ENCODE measurements at places on chromosomes 12 and 14.

GRCh38 chr14:104323551-104324175 lies 185.3 kb downstream of the KIF26A start:
- DNase-seq: no peak

- no peak for DNase-seq
These were observed 133.8 kb downstream of the TTC6 start for GRCh38 chr14:37729218-37729617.

GRCh38 chr14:105430042-105430441 lies 10.4 kb downstream of the MTA1 start:
- DNase-seq: no peak

DNA sequence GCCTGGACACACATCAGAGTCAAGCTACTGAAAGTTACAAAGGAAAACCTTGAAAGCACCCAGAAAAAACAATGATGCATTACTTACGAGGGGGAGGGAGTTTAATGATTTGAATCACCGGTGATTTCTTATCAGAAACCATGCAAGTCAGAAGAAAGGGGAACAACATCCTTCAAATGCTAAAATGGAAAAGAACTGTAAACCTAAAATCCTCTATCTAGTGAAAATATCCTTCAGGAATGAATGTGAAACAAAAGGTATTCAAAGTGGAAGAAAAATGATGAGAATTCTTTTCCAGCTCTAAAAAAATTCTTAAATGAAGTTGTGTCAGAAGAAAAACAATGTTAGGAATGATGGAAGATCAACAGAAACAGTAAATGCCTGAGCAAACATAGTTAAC lies 16.8 kb downstream of the SCAF11 start:
- no peak for DNase-seq

GRCh38 chr12:82583756-82584155 lies 103.0 kb upstream of the TMTC2 start:
- DNase-seq: no peak

GRCh38 chr14:104806625-104807465 lies 5.9 kb downstream of the ZBTB42 start:
- no peak for DNase-seq

DNA sequence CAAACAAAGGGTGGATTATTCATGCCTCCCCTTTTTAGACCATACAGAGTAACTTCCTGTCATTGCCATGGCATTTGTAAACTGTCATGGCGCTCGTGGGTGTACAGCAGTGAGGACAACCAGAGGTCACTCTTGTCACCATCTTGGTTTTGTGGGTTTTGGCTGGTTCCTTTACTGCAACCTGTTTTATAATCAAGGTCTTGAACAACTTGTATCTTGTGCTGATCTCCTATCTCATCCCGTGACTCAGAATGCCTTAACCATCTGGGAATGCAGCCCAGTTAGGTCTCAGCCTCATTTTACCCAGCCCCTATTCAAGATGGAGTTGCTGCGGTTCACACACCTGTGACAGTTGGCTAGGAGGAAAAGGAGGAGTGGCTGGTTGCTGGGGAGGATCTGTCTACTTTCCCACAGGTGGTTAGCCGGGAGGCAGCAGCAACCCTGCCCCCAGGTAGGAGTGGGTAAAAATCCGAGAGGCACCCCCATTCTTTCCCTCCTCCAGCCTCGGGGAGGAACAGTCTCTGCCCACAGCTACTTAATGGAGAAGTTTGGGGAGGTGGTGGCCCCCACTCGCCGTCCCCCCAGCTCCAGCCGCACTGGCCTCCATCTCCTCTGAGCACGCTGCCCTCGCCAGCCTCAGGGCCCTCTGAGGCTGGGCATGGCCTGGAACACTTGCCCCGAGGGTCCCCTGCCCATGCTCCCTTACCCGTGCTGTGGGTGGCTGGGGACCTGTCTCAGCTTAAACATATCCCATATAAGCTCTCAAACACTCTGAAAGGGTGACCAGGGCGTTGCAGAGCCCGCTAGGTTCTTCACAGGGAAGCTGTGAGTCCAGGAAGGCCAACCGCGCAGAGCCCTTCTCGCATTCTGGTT lies 41.7 kb downstream of the SMIM41 start:
- no peak for DNase-seq

GRCh38 chr14:53147208-53147607 lies 5.9 kb downstream of the DDHD1 start:
- no peak for DNase-seq

GRCh38 chr12:66901138-66901932 lies 222.5 kb upstream of the GRIP1 start:
- DNase-seq: no peak

- no peak for DNase-seq
These were observed 57.7 kb upstream of the CSRP2 start for GRCh38 chr12:76936275-76937193.

DNA sequence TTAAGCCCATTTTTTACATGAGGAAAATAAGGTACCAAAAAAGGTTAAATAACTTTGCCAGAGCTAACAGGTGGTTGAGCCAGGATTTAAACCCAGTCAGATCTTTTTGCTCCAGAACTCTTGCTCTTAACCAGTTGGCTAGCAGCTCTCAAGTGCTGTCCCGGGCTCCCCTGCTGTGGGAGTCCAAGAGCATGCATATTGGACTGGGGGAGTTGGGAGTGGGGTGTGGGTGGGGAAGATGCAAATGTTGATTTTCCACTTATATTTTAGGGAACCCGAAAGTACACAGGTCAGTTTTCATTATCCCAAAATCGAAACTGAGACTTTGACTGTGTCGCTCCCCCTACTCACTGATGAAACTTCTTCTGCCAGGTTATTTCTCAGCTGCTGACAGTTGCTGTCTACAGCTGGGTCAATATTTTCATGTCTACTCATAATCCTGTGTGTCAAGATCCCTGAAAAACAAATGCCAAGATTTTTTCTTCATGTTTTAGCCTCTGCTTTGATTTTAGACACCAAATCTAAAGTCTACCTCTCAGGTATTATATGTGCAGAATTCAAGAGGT lies 172.3 kb upstream of the TMPO start:
- no peak for DNase-seq

DNA sequence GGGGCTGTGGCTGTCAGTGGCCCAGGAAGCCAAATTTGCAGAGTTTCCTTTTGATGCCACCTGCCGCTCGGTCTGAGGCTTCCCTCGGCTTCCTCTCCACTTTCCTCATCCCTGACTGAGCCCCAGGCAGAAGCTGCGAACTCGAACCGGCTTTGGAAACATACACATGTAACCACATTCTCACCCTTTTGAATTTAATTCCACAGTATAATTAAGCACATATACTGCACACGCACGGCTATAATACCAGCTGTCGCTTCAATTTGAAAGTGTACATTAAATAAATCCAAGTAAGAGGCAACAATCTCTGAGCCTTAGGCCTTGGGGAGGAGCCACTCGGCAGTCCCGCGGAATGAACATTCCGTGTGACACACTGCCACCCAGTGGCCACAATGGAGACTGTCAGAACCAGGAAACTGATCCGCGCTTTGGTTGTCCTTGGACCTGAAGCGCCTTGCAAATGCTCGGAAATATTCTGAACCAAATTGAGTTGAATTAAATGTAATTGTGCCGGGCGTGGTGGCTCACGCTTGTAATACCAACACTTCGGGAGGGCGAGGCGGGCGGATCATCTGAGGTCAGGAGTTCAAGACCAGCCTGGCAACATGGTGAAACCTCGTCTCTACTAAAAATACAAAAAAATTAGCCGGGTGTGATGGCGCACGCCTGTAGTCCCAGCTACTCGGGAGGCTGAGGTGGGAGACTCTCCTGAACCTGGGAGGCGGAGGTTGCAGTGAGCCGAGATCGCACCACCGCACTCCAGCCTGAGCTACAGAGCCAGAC lies 117.9 kb upstream of the TMPO start:
- peak; percentile 49 for DNase-seq

GRCh38 chr12:114431902-114432301 lies 26.0 kb upstream of the TBX5 start:
- no peak for DNase-seq

DNA sequence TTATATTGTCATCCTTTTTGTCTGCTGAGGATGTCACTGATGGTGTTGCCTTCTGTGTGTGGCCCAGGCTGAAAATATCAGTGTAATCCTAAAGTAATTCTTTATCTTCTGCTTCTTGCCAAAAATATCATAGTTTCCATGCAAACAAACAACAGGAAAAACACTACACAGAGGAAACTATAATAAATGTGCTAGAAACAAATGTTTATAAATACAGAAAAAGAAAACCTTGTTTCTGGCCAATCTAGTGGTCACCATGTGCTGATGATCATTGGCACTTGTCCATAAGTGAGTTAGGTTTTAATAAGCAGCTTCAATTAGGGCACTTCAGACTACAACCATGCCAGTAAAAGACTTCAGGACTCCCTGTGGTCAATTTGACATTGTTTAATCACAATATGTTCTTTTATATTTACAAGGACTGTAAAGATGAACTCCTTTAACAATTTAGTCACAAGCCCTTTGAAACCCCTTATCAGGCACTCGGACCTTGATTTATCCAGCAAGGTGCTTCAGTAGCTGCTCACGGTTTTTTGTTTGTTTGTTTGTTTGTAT lies 124.8 kb downstream of the TMTC3 start:
- no peak for DNase-seq

DNA sequence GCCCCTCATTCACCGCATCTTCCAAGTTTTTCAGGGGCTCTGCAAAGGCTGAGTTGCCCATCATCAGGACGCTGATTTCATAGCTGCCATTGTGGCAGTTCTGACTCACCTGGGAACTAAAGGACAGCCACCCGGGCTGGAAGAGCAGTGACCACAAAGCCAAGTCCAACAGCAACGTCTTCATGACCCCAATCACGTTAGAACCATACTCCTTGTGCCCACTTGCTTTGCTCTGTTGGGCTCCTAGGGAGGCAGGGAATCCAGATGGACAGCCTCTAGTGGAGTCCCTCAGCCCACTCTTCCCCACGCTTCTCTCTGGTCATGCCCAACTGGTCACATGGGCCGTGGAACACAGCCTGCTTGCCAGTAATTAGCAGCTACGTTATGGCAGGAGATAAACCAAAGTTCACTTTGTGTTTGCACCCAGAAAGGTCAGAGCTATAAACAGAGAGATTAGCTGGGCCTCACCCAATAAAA lies at the start of gene GUCY2C:
GUCY2C (minus strand) TSS at position 335 of the 477 bp plus-strand sequence; CDS start at position 184, 151 bp downstream.
- DNase-seq: no peak

DNA sequence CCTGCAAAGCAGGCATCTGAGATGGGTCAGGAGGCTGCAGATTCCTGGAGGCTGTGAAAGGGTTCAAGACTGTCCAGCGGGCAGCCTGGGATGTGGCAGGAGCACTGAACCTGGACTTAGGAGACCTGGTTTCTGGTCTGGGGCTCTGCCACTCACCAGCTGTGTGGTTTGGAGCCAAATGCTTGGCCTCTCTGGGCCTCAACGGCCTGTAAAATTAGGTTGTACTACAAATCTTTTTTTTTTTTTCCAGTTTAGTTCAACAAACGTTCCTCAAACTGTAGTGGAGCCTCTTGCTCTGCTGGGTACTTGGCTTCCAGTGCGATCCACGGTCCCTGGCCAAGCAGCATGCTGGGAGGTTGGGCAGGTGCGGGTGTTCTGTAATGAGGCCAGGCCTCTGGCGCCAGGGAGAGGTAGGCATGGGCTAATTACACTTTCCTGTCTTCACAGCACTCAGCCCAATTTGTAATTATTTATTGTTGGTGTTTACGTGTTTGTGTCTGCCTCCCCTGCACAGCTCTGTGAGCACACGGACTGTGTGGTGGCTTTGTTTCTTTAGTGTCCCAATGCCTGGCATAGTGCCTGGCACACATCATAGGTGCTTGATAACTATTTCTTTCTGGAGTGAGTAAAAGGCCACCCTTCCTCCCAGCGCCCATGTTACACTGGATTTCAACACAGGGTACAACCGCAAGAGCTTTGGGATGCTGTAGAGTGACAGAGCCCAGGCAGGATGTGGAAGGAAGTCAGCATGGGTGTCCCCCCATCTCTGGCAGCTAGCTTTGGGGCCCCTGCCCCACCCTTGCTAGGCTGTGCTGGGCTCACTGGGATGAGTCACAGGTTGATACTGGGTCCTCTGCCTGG lies 5.8 kb upstream of the KRT80 start:
- DNase-seq: no peak

GRCh38 chr14:100739306-100739705 lies 12.6 kb downstream of the DLK1 start:
- DNase-seq: no peak

GRCh38 chr14:45201905-45202304 lies 51.1 kb downstream of the MIS18BP1 start:
- DNase-seq: no peak

GRCh38 chr12:94560431-94561221 lies 89.7 kb downstream of the TMCC3 start:
- DNase-seq: no peak

GRCh38 chr12:113565368-113565767 lies 93.7 kb upstream of the LHX5 start:
- DNase-seq: no peak

DNA sequence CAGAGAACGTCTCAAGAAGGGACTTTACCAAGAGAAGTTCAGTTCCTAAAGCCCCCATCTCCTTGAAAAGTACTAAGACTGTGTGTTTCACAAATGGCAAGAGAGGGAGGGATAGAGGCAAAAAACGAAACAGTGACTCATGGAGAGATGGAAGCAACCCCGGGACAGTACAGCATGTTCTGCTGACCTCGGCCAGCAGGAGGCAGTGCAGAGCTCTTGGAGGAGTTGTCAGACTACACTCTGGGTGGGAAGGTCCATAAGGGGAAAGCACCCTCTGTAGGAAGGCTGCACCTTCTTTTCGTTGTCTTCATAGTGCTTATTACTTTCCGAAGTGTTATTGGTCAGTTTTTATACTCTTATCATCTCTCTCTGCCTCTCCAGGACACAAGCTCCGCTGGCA lies 525.2 kb upstream of the CCDC196 start:
- peak; percentile 63 for DNase-seq

DNA sequence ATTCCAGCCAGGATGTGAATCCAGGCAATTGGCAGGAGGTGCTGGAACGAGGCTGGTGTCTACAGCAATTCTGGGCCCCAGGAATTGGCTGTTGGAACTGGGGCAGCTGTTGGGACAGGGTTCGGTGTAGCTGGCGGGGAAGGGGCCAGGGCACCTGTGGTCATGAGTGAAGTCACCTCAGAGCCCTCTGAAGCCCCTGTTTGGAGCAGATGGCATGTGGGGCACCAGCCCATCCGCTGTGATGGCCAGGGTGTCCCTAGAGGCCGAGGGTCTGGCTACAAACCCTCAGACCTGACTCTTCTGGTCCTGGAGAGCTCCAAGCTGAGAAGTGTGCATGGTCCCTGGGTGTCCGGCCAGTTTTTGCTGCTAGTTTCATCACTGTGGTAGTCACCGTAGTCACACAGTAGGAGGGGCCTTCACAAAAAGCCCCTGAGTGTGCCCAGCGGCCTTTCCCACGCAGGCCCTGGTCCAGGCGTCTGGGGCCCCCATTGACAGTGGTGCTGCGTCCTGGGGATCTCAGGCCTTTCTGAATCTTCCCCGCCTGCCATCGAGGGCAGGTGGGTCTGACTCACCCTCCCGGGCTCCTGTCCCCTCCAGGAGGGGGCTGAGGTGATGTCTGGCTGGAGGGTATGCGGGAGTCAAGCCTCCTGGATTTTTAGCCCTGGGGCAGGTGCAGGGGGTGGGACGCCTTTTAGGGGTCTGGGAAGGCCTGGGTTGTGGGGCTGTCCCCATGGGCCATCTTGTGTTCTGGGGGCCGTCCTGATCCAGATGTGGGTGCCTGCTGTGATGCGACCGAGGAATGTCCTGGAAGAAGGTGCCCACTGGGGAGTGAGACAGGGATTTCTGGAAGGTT lies 368.0 kb downstream of the TMEM121 start:
- DNase-seq: no peak
